ENCODE measurements at places on chromosomes 2 and 18.

DNA sequence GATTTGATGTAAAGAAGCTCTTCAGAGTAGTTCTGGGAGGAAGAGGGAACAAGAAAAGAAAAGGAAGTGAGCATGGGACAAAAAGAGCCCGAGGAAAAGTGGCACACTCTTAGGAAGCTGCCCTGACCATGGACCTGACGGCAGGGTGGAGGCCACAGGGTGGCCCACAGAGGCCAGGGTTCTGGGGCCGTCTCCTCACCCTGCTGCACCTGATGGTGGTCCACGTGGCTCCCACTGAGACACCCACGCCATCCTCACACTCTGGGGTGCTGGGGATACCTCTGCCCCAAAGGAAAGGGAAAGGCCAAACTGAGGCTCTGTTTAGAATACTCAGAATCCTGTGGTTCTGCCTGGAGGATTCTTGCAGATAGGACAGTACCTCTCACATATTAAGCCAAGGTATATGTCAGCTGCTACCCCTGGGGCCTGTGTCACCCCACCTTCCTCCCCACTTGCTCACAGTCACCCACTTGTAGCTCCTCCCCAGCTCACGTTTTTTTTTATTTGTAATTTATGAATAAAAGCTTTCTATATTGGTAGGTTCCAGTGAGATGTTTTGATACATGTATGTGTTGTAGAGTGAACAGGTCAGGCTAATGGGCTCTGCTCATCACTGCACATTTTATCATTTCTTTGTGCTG lies 171.1 kb downstream of the LDLRAD4 start:
- peak; percentile 11 for DNase-seq

DNA sequence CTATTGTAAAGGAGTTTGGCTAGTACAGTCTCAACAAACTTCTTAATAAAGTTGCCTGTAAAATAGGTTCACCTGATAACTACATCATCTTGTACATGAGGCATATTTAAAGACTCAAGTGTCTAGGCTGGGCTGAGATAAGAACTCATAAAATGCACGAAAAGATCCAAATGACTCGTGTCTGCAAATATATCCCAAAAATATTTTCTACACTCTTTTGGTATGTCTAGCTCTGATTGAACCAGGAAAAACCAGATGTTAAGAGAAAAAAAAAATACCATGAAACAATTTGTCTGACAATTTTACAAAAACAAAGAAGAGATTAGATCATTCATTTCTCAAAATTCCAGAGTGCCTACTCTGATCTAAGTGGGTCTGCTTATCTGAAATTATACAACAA lies 166.9 kb upstream of the OSR1 start:
- no peak for DNase-seq

- DNase-seq, result no peak
Observed at GRCh38 chr2:150548527-150548926, 61.1 kb upstream of the RND3 start.

GRCh38 chr2:23677836-23678235 lies 249.1 kb downstream of the ATAD2B start:
- no peak for DNase-seq
